Stimulated activated CD8-positive, alpha-beta memory T cell treated with anti-CD3 and anti-CD28 coated beads, Interleukin-2, amount 100 ng/mL, for 48 hours (primary cell): ENCODE measurements at places on chromosomes 12 and 14.

GRCh38 chr14:69263771-69264170 is 3.8 kb downstream of the GALNT16 start:
- no peak for DNase-seq

DNA sequence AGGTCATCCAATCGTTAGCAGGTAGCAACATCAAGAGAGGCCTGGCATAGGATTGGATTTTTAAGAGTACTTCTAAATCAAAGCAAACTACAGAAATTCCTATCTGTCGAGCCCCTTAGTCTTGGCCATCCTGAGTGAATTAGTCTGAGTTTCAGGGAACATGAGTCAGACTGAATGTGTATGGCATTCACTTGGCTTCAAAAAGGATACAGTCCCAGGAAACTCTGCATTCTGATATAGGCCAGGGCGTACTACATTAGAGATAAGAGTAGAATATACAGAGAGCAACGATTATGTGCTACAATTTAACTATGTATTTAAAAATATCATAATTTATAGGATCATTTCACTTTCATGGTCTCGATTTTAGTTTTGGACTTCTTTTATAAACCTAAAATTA is 242.2 kb downstream of the SOX5 start:
- DNase-seq: no peak

DNA sequence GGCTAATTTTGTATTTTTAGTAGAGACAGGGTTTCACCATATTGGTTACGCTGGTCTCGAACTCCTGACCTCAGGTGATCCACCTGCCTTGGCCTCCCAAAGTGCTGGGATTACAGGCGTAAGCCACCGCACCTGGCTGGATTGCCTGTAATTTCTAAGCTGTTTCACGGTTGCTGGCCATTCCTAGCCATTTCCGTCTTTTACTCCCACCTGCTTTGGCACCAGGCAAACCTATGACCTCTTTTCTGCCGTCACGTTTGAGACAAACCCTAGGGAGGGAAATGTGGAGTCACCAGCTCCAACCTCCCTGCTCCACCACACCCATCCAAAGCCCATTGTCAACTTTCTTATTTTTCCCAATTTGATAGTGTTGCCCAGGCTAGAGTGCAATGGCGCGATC is 1.2 kb downstream of the GPR132 start:
- no peak for DNase-seq

GRCh38 chr12:51434305-51434704 is 9.7 kb downstream of the SLC4A8 start:
- no peak for DNase-seq

- DNase-seq: no peak
Observed at GRCh38 chr14:69878251-69878650, 965 bp upstream of the SMOC1 start.

DNA sequence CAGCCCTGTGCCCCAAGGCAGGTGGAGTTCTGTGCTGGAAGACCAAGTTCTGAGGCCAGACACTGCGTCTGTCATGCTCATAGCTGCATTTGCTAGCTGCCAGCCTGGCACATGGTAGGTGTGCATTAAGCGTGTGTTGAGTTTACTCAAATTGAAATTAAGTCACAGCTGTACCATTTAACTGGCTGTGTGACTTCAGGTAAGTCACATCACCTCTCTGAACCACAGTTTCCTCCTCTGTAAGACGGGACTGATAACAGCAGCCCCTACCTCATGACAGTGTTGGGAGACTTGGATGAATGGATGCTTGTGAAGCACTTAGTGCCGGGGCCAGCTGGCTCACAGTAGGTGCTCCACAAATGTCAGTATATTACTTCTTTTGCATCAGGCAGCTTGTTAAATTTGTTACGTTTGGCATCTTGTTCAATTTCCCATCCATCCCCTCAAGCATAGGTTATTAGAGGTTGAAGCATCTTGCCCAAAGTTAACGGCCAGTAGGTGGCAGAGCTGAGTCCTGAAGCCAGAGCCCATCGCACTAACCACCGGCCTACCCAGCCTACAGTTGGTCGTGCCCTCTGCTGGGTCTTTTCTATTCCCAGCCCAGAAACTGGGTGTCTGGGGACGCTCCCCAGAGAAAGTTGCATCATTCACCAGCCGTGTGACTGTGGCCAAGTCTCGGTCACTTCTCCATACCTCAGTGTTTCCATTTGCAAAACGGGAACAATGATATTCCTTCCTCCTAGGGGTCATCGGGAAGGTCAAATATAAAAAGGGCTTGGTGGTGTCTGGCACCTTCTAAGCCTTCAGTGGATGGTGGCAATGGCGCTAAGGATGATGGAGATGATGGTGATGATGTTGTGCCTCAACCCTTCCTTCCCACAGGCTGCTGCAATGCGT is 4.5 kb downstream of the DAO start:
- peak; percentile 57 for DNase-seq

DNA sequence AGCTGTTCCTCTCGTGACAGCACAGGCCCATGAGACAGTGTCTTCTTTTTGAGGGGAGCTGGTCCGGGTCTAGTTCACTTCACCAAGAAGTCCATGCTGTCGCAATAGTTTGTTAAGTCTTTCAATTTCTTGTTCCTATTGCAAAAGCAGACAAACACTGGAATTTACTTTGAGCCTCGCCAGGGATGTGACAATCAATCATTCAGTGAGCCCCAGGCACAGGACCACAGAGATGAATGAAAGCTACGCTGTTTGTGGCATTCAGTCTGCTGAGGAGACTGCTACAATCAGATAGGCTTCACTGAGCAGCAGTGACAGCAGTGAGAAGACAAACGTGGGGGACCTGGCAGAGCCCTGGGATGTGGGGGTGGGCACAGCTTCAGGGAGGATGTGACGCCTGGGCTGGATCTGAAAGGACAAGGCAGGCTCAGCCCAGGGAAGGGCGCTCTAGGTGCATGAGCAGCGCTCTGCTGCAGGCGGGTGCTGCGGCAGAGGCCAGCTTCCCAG is 35.5 kb downstream of the TCTN1 start:
- no peak for DNase-seq

DNA sequence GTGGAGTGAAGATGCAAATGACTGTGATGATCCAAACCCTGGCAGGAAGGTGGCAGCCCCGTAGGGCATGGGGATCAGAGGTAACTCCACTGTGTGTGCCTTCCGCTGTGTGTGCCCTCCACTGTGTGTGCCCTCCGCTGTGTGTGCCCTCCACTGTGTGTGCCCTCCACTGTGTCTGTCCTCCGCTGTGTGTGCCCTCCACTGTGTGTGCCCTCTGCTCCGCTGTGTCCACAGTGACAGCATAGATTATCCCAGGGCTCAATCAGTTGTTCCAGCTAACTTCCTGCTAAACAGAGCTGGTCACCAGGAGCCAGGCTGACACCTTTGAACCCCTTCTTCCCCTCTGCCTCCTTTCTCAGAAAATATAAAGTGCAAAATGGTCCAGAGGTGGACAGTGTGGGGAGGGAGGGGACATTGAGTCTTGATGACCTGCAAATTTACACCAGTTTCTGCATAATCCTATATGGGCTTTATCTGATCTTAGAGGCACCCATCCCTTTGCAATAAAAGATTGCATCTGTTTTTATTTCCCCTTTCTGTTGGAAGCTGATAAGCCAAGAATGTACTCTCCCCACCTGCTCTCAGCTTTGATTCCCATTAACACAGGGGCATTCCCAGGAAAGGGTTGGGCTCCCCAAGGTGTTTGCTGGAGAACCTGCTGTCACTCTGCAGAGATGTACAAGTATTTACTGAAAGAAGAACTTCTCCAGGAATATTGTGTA is 21.6 kb upstream of the HNF1A start:
- no peak for DNase-seq

- no peak for DNase-seq
Observed at GRCh38 chr12:105234197-105234596, 1.8 kb downstream of the APPL2 start.

DNA sequence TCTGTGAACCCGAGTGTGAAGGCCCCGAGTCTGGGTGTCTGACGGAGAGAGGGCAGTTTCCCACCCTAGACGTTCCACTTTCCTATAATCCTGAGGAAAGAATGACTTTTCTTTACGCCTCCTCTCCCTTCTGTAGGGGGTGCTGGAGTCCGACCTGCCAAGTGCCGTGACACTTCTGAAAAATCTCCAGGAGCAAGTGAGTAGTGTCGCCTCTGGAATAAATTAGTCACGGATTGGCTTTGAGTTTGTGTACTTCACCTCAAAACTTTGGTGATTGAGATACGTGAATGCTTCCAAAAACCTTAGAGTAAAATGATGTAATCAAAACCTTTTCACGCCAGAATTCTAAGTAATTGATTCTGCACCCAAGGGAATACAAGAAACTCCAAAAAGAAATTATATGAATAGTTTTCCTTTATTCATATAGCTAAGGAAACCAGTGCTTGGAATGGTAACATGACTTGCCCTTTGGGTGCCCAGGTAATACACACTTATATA is 452 bp downstream of the NGDN start:
- DNase-seq: no peak

- no peak for DNase-seq
Observed at GRCh38 chr14:21256539-21257393, 12.5 kb downstream of the HNRNPC start.

- no peak for DNase-seq
Observed at GRCh38 chr12:68613209-68613904, 2.7 kb downstream of the RAP1B start.
